Activated T-helper 1 cell treated with anti-CD3 and anti-CD28 coated beads, Interleukin-2, amount 50 U/mL, for 16 hours (primary cell): ENCODE measurements at places on chromosomes 5 and 9.

DNA sequence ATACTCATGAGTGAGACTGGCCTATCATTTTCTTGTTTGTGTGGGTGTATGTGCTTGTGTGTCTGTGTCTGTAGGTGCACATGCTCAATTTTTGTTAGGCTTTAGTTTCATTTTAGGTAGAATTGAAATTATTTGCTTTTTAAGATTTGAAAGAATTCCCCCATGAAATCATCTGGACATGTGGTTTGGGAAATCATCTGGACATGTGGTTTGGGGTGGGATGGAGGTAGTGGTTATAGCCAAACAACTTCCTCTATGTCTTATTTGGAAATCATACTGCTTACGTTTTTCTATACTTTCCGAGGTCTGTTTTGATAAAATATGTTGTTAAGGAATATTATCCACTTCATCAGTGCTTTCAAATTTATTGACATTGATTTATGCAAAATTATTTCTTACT is 485.4 kb upstream of the CLINT1 start:
- no peak for DNase-seq

- DNase-seq, result peak; percentile 42
Measured at GRCh38 chr9:131627648-131628458, 82.5 kb downstream of the PRRT1B start.

DNA sequence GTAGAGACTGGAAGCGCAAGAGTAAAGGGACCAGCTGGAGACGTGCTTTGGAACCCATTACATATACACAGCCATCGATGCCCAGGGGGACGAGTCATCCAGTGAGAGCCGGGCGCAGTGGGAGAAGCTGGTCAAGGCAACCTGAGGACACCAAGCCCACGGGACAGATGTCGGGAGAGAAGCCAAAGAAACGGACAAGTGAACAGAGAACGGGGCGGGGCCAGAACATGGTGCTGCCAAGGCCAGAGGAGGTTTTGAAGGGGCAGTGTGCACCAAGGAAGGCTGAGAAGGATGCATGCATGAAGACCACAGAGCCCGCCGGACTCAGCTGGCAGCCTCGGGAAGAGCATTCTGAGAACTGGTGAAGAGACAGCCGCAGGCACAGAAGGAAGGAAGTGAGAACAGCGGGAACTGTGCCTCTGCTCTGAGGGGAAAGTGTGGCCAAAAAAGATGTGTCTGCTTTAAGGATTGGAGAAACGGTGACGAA is 20.3 kb downstream of the CAMSAP1 start:
- no peak for DNase-seq

- no peak for DNase-seq
Measured at GRCh38 chr5:6576861-6577501, 55.9 kb downstream of the NSUN2 start.

- DNase-seq, result no peak
Measured at GRCh38 chr5:74848553-74849025, 17.6 kb downstream of the FAM169A start.

DNA sequence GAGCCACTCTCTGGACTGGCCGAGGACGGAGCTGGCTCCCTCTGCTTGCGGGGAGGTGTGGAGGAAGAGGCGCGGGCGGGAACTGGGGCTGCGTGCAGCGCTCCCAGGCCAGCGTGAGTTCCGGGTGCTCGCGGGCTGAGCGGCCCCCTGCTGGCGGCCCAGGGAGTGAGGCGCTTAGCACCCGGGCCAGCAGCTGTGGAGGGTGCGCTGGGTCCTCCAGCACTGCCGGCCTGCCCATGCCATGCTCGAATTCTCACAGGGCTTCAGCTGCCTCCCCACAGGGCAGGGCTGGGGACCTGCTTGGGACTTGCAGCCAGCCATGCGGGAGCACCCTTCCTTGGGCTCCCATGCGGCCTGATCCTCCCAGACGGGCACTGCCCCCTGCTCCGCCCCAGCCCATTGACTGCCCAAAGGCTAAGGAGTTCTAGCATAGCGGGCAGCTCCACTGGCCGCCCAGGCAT is 416.9 kb downstream of the MRPS30 start:
- DNase-seq, result no peak

GRCh38 chr9:98580956-98581355 is 127.8 kb downstream of the GABBR2 start:
- DNase-seq, result no peak

GRCh38 chr5:62259699-62260250 is 46.2 kb upstream of the KIF2A start:
- no peak for DNase-seq

DNA sequence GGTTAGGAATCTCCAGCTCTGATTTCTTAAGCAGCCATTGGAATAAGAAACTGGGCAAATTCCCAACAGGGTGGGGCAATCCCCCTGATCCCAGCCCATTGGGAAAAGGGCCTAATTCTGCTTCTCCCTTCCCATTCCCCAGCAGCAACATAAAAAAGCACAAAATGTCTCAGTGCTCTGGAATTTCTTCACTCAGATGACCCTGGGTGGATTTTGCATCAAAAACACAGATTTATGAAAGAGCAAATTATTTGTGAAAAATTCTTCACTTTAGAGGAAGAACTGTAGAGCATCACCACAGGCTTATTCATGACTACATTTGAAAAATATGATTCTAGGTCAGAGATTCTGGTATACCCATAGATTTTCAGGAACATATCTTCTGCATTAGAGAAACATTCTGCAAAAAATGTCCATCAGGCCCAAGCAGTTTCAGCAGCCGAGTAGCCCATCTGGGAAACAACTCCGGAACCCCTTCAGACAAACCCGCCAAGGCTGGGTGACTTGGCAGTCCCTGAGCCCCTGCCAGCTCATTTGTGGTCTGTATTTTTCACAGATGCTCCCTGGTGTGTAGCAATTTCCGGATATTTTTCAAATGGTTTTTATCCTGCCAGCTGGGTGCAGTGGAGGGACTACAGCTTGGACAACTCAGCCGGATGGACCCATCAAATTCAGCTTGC is 102.1 kb upstream of the RANBP3L start:
- no peak for DNase-seq

DNA sequence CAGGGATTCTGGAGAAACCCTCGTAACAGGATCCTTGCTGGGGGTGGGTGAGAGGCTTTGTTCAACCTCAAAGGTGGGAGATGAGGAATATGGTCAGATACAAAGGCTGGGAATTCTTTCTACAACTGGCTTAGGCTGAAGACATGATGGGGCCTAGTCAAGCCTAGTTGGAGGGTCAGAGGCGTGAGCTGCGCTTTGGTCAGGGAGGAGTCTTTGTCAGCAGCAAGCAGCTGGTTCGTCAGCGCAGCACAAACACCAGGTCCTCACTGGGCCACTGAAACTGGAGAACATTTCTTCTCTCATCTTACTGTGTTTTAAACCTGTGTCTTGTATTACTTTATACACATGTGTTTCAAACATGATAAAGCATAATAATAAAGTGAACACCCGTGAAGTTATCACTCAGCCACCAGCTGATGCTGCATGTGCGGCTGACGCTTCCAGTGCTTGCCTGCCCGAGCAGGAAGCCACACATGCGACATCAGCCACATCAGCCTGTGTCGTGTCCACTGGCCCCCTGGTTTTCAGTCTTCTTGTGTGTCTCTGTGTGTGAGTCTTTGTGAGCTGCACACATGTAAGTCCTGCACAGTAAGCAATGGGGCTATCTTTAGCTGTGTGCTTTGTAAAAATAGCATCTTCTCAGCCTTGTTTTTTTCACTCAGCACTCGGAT is 81.5 kb downstream of the WNK2 start:
- DNase-seq, result no peak

- no peak for DNase-seq
Measured at GRCh38 chr5:139177809-139178588, 20.2 kb downstream of the SIL1 start.

DNA sequence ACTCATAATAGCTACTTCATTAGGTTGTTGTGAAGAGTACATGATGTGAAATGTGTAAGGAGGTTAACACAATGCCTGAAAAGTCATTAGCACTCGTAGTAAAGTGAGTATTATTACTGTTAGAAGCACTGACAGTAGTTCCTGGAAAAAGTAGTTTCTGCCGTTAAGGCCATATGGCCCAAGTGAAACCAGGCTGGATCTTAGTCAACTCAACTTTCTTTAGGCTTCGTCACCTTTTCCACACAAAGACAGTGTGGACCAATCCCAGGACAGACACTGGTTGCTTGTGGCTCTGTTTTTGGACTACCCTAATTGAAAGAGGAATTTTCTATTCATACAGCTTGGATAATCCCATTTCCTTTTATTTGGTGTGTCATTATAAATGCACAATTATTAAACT is 29.4 kb upstream of the CKMT2 start:
- no peak for DNase-seq

DNA sequence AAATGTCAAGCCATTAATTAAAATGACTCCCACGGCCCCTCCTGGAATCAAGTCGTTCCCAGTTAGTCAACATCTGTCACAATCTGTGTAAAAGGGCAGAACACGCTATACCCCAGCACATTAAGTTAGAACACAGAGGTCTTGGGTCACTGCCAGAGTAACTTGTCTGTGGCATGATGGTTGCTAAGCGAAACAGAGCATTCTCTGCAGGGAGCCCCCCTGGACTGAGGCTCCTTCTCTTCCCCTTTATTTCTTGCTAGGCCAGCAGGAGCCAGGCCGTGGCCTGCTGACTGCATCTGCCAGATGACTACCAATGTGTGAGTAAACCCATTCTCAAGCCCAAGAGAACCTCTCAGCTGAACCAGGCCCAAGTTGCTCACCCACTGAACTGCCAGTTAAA is 51.9 kb upstream of the ZBED3 start:
- DNase-seq, result no peak

DNA sequence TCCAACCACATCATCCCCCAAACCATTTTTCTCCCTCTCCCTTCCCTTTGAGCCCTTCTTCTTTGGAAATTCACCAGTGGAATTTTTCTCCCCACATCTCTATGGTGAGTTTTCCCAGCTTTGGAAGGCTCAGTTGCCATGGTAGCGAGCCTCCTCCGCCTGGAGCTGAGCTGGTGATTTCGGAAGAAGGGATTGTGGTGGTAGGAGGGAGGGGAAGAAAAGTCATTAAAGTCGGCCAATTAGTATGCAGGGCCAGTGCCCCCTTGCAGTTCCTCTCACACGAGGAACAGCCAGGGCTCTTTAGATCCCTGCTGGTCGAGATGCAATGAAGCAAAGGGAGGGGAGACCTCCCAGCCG is 322.0 kb downstream of the NTRK2 start:
- no peak for DNase-seq

- no peak for DNase-seq
Measured at GRCh38 chr5:139847091-139847490, 51.5 kb downstream of the PSD2 start.

DNA sequence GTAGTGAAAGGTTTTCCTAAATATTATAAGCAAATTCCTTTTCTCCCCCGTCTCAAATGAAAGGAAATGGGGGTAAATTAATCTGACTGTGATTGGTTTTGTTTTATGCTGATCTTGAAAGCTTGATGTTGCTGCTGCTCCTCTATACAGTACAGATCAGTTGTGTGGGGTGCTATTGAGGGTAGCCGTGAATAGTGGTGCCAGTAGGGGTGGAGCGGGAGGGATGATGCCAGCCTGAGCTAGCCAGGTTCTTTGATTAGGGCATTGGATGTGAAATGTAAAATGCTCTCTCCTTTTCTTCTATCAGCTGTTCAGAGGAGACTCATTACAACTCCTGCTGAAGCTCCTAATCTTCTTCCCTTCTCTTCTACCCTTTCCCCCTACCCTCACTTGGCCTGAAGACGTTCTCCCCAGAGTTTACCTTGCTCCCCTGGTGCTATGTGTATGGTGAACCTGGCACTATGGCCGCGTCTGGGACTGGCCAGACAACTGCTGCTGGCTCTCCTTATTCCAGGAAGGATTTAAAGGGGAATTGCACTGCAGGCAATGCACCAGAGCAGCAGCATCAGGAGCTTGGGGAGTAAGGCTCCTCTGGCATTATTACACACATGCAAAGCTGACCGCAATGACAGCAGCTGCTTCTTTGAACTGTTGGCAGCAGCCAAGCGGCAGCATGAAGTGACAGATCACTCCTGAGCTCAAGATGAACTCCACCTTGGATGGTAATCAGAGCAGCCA is 566 bp downstream of the GPR21 start:
- DNase-seq, result no peak

DNA sequence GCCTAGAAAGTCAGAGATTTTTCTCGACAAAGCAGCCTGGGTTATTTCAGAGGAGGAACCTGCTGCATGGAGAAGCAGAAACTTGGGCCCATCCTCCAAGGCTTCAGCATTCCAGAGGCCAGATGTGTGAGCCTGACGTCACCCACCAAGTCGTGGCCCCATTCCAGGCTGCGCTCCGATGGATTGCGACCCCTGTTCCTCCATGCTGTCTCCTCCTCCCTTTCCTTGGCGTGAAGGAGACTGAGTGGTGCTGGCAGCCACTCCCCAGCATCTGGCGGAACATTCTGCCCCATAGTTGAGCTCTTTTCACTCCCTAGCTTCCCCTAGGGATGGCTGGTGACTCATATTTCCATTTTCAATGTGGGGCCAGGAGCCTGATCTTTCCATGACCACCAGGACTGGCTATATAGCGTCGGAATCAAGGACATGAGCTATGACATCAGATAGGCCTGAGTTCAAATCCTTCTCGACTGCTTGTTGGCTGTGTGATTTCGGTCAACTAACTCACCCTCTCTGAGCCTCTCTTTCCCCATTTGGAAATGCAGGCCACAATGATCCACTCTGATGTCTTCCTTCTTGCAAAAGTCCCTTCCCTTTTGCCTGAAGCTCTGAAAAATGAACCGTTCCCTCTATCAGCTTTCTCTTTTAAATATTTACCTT is 24.5 kb upstream of the DUSP1 start:
- DNase-seq, result no peak

DNA sequence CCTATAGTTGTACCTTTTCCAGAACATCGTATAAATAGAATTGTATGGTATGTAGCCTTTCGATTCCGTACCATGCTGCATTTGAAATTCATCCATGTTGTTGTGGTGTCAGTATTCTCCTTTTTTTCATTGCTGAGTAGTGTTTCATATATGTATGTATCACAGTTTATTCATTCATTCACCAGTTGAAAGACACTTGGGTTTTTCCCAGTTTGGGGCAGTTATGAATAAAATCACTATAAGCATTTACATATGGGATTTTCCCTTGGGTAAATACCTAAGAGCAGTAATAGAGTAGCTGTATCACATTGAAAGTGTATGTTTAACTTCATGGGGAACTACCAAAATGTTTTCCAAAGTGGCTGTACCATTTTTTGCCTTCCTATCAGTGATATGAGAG is 16.1 kb upstream of the FKTN start:
- DNase-seq, result no peak

DNA sequence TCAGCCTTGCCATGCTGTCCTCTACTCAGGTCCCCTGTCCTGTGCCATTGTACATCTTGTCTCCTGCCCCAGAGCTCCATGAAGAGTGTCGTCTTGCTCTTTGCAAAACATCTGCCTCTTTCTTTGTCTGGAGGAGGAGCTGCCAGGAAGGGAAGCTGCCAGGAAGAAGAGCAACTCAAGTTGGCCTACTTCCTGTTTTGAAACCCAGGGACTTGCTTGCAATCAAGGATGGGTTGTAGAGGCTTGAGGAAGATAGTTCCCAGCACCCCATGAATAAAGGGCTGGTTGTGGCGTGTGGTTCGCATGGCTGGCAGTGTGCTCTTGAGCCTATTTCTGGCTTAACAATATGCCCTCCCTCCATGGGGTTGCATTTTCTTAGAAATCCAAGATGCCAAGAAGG is 53.0 kb upstream of the CPEB4 start:
- no peak for DNase-seq

- DNase-seq, result no peak
Measured at GRCh38 chr9:95670122-95670521, 153.4 kb upstream of the PTCH1 start.
